ENCODE measurements at places on chromosomes 12 and 14. TPM values are rescaled to one million over a fixed set of nuclear protein-coding genes. Genes with fewer than 3 reads are reported as not detected.

DNA sequence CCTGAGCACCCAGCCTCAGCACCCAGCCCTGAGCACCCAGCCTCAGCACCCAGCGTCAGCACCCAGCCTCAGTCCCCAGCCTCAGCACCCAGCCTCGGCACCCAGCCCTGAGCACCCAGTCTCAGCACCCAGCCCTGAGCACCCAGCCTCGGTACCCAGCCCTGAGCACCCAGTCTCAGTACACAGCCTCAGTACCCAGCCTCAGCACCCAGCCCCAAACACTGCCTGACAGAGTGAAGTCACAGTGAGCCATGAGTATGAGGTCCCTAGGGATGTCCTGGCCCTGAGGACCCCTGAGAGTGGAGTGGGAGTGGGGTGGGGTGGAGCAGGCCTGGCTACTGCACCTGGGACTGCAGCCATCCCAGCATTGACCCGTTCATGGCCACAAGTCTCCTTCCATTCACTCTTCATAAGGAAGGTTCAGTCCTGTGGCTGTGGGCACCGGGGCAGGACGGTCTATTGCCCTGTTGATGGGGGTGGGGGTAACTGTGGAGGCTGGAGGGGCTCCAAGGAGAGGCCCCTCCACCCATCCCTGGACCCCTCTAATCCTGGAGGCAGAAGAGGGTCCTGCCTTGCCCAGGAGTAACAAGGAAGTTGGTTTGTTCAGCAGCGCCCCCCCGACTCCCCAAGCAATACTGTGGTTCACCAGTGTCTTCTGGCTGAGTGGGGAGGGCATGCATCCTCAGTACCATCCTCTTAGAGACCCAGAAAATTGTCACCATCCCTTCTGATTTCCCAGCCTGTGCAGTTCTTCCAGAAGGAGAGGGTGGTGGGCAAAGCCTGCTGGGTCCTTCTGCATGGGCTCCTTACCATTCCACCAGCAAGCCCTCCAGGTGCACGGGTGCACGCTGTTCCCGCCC, 140.5 kb downstream of the ADGRD1 start:
- DNase-seq, result no peak

GRCh38 chr14:106422066-106422465, 895.7 kb downstream of the TMEM121 start:
- no peak for DNase-seq

- no peak for DNase-seq
Observed at GRCh38 chr12:28870839-28871440, 278.1 kb upstream of the FAR2 start.

DNA sequence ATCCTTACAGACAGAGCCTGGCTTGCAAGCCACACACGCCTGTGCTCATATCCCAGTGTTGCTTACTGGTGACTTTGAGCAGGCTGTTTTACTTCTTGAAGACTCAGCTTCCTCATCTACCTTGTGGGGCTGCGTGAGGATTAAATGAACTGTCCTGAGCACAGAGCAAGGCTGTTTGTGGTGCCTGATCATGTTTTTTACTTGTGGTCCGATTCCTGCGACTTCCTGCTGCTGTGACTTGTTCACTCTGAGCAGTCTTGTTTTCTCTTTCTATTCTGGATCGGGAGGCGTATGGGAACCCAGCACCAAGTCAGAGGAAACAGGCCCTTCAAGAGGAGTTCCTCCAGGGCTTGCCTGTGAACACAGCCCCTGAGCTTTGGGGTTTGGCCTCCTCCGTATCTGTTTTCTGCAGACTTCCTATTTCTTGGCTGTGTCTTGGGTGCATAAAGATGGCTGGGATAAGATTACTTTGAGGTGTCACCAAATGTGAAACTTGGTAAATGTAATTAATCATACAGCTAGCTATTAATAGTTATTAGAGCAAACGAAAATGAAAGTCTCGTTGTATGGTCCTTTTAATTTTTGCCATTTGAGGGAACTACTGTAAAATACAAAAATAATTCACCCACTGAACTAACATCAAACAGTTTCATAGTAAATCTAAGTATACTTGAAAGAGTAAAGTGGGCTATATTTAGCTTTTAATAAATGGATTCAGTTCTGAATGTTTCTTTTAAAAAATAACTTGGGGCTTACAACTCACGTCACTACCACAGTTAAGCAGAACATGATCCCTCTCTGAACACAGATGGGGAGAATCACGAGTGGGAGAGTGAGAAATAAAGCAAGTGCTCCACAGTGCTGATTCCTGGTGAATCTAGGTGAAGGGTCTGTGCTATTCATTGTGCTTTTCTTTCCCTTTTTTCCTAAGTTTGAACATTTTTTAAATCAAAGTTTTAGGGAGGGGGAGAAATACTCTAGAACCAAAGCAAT, 251.5 kb downstream of the FOXN3 start:
- peak; percentile 45 for DNase-seq

Gene NTN4
- total RNA-seq, result not detected

Gene RFX4
- total RNA-seq, result not detected

- DNase-seq, result no peak
Observed at GRCh38 chr12:39327510-39327909, 115.4 kb downstream of the KIF21A start.

Gene LAG3
- total RNA-seq, result 420 TPM

Gene HSP90B1
- total RNA-seq, result 324 TPM

Gene LRTM2
- total RNA-seq, result not detected

GRCh38 chr14:73633116-73634010, 11.4 kb upstream of the DNAL1 start:
- DNase-seq, result peak; percentile 70

GRCh38 chr14:42140001-42140400, 533.3 kb downstream of the LRFN5 start:
- DNase-seq, result no peak

- no peak for DNase-seq
Observed at GRCh38 chr12:6347367-6348338, 5.8 kb upstream of the TNFRSF1A start.

GRCh38 chr12:57838594-57839302, 7.8 kb downstream of the CTDSP2 start:
- peak; percentile 67 for DNase-seq

DNA sequence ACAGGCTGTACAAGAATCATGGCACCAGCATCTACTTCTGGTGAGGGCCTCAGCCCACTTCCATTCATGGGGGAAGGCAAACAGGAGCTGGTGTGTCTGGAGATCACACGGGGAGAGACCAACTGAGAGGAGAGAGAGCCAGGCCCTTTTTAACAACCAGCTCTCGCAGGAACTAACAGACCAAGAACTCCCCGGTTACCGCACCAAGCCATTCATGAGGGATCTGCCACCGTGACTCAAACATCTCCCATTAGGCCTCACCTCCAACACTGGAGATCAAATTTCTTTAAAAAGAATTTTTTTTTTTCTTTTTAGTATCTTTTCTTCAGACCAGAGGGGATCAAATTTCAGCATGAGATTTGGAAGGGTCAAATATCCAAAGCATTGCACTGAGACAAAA, 16.7 kb upstream of the AQP2 start:
- no peak for DNase-seq

DNA sequence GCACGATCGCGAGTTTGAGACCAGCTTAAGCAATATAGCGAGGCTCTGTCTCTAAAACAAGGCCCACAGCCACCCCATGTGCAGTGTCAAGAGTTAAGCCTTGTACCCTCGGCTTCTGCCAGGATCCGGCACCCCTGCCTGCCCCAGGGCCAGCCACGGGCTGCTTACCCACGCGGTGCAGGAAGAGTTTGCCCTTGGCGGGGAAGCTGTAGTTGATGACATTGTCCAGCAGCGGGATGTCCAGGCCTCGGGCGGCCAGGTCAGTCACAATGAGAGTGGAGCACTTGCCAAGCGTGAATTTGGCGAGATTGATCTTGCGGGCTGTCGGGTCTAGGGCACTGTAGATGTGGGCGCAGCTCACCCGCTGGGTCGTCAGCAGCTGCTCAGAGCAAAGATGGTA, 13.1 kb downstream of the DDX54 start:
- no peak for DNase-seq

DNA sequence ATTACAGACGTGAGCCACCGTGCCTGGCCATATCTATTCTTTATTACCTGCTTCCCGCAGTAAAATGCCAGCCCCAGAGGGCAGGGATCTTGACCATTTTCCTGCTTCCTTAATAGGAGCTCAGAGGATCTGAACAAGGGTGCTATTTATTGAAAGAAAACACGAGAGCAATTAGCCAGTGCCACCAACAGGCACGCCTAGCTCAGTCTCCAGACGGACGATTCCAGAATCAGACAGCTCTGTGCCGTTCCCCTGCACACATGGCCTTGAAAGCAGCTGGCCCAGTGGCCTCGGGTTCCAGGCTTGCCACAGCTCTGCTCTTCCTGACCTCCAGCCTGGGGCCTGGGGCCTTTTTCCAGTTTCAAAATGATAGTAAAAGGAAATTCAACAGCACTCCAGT, 135.2 kb upstream of the RFLNA start:
- no peak for DNase-seq

DNA sequence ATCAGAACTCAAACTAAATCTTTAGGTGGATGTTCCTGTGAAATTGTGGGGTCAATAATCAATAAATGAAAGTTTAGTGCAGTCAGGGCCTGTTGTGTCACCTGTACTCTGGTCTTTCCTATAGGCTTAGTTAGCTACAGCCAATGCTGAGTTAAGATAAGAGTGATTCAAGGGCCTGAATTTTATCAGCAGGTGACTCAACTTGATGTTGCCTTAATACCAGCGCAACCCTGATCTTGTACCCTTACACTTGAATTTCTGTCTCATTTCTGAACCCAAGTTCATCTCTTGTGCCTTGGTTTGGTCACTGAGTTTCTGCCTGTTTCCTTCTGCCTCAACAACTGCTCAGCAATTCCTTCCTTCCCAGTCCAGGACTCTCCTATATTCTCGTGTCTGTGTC, 157.0 kb upstream of the E2F7 start:
- no peak for DNase-seq

Gene EML1
- total RNA-seq, result not detected

- no peak for DNase-seq
Observed at GRCh38 chr12:42588524-42589464, 752 bp downstream of the PRICKLE1 start.

Gene EIF2B2
- total RNA-seq, result 54.0 TPM

Gene OAS2
- 383 TPM for total RNA-seq

DNA sequence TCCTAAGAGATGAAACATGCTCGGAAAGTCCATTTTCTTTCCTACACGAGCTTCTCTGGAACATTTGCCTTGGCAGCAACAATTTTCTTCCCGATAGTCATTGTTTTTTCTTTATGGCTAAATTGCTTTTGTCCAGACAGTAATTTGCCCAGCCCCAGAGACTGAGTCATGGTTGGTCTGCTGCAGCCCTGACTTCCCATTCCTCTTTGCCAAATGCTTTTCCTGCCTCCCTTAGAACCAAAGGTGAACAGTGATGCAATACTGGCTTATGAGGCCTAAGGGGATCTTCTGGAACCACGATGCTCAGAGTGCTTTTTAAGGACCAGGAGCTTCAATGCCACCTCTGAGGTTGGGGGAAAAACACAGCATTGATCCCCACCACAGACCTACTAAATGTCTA, 1599.6 kb upstream of the TMEM132C start:
- DNase-seq, result no peak

- peak; percentile 30 for DNase-seq
Observed at GRCh38 chr12:110565894-110566871, 16.9 kb downstream of the PPTC7 start.

Gene GLIPR1L2
- total RNA-seq, result not detected

GRCh38 chr12:121293603-121294002, 2.9 kb downstream of the CAMKK2 start:
- DNase-seq, result no peak

DNA sequence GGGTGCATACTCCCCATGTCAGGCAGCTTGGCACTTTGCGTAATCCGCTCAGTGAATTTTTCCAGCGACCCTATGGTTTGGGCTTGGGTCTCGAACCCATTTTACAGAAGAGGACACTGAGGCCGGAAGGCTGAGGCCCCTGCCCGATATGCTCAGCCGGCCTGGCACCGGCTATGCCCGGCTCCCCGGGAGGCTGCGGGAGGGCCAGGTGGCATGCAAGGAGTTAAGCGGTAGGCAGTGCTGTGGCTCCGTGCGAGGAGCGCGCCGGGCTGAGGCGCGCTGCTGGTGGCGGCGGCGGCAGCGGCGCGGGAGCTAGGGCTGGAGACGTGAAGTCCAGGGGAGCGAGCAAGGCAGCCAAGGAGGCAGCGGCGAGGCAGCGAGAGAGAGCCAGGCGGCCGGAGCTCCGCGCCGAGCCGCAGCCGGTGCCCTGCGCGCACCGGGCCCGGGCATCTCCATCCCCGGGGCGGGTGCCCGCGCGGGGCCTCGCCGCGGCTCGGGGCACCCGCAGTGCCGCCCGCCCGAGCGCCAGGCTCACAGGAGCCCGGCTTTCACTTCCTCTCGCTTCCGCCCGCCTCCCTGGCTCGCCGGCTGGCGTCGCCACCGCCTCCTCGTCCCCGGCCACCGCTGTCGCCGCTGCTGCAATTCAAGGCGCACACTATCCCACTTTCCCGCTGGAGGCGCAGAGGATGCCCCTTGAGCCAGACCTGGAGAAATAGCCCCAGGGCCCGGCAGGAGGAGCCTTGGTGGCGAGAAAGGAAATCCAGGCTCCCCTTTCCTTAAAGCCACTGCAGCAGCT, at the start of gene WSCD2:
Gene WSCD2, plus strand, starts transcription at position 272 of the 796 bp plus-strand sequence. CDS start 66,545 bp downstream, outside the sequence.
- DNase-seq, result no peak

DNA sequence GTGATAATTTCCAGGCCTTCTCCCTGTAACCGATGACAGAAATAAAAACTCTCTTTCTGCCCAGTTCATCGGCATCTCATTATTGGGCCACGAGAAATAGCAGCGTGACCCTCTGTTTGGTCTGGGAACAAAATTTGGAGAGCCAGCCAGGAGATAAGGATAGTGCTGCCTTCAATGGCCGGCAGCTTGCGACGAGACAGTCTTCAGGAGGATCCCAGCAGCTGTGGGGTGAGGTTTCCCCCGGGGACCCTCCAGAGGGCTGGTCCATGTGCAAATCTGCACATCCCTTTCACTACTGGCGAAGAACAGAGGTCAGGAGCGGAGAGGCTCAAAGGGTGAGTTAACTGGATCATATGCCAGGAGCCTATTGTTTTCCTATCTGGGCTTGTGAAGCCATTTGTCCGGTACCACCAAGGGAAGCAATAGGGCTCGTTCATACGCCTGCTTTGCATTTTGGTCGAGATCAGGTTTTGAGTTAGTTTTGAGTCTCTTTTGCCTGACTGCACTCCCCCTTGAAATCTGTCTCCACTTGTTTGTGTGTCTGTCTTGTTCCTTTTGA, 4.8 kb downstream of the SLC39A2 start:
- no peak for DNase-seq

DNA sequence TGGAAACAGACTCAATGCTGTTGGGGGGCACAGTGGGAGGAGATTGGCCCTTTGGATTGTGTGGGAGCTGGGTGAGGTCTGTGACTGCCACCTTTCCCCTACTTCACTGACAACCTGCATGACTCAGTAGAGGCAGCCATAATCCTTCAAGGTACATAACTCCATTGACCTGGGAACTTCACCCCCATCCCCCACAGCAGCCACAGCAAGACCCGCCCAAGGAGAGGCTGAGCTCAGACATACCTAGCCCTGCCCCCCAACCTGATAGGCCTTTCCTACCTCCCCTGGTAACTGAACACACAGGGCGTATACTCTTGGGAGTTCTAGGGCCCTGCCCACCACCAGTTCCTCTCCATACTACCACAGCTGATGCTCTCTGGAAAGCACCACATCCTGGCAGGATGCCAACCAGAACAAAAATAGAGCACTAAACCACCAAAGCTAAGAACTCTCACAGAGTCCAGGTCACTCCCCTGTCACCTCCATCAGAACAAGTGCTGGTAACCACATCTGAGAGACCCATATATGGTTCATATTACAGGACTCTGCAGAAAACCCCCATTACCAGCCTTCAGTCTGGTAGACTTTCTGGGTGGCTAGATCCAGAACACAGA, 703.9 kb downstream of the FSCB start:
- DNase-seq, result no peak

- DNase-seq, result no peak
Observed at GRCh38 chr12:28570811-28571210, 380.6 kb downstream of the CCDC91 start.

GRCh38 chr14:91834571-91834970, 32.8 kb downstream of the TC2N start:
- no peak for DNase-seq

Measured in activated CD8-positive, alpha-beta memory T cell treated with anti-CD3 and anti-CD28 coated beads, Interleukin-2, amount 10 ng/mL, durations not matched to agents 7 days and 5 days (primary cell).